ENCODE measurements at places on chromosomes 1 and 21. TPM values are rescaled to one million over a fixed set of nuclear protein-coding genes. Genes with fewer than 3 reads are reported as not detected.

MARK1 gene
- total RNA-seq = not detected

KRTAP11-1 gene
- not detected for total RNA-seq

SLC22A15 gene
- 0.27 TPM for total RNA-seq

TMEM269 gene
- 0.15 TPM for total RNA-seq

LRRIQ3 gene
- total RNA-seq = 1.2 TPM

All from HepG2 (cell line).